ENCODE measurements at places on chromosomes 1 and 21.

- DNase-seq, result no peak
Measured at GRCh38 chr1:220272841-220273090, 513 bp upstream of the RAB3GAP2 start.

DNA sequence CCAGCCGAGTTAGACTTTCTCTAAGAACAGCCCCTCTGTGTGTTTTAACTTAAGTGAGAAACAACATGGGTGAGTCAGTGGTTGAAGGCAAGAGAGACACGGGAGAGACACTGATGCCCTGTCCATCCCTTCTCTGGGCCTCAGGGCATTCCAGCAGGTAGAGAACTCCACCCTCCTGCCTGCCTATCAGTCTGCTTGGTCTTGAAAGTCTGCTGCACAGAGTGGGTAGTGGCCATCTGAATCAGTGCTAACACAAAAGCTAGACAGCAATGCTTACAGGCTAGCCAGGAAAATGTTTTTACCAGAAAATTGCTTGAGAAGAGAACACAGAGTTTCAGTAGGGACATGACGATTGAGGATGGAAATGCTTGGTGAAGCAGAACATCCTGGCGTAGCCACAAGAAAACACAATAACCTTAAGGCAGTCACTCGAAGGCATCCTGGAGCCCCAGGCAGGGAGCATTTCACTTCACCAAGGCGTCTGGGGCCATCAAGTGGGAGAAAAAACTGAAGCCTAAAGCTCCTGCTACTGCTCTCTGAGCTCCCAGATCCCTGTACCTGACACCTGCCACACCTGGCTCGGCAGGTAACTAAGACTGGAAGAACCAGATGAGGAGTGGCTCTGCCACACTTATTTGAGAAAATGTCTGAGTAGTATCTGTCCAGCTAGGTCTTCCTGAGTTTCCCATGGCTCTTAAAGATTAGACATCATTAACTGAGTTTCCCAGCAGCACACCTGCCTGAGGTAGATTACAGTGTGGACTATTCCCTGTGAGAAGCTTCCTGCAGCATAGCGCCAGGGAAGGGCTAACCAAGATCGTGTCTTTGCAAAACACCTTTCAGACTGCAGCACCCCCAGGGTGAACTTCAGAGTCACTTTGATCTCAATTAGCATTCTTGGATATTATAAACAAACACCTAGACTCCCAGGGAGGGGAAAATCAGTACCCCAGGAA, 18.1 kb upstream of the LBR start:
- no peak for DNase-seq

DNA sequence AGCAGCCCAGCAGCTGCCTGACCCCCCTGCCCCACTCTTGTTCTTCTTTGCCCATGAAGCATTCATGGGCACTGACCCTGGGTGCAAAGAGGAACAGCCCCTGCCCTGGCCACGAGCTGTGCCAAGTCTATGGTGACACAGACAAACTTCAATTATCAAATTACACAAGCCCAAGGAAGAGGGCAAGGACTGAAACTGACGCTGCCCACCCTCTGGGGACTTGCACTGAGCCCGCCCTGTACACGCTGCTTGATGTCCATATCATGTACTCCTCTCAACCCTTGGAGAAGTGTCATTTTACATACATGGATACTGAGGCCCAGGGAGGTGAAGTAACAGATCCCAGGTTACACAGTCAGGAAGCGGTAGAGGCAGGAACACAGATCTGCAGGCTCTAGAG, 32.1 kb downstream of the NKAIN1 start:
- no peak for DNase-seq

DNA sequence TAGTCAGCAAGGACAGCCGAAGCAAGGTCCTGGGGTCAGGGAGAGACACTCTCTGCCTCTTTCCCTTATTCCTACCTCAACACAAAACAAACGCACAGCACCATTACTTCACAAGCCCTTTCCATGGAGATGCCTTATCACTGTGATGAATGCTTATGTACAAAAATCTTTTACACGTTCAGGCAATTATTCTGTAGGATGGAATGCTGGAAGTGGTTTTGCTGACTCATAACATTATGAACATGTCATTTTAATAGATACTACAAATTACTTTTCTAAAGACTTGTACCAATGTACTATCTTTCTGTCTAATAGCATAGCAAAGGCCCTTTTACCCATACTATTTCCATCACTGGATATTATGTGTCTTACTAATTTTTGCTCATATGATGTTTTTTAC, 98.4 kb downstream of the TTLL7 start:
- DNase-seq, result no peak

DNA sequence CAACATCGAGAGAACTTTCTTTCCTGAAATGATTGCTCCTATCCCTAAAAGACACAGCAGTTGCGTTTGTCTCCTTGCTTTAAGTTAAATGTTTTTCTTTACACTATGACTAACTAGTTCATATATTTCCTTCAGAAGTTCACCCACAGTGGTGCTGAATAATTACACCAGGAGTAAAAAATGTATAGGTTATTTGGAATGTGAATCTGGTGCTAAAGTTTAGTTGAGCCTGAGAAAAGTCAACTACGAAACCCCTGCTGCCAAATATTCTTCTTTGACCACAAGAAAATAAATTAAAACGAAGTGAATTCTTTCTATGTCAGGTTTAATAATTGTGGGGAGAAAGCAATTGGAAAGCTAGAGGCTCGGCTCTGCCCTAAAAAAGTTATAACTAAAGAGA, 52.8 kb downstream of the C4BPA start:
- DNase-seq, result no peak

GRCh38 chr1:25797939-25798338, 2.1 kb upstream of the SELENON start:
- no peak for DNase-seq

GRCh38 chr1:240917976-240918375, 306.0 kb upstream of the GREM2 start:
- DNase-seq, result no peak

Data from T-cell (primary cell).